ENCODE measurements at places on chromosomes 3 and 15. TPM values are rescaled to one million over a fixed set of nuclear protein-coding genes. Genes with fewer than 3 reads are reported as not detected.

DNA sequence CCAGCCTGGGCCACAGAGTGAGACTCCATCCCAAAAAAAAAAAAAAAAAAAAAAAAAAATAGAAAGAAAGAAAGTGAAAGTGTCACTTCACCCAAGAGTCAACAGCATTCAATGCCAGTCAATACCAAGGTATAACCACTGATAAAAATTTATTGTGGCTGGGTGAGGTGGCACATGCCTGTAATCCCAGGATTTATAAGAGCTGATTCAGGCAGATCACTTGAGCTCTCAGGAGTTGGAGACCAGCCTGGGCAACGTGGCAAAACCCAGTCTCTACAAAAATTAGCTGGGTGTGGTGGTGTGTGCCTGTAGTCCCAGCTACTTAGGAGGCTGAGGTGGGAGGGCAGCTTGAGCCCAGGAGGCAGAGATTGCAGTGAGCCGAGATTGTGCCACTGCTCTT lies 46.5 kb upstream of the PIK3CB start:
- H3K27ac ChIP-seq = no peak overlapping the region
- H3K4me1 ChIP-seq = no peaks in the 10 kb centered on the region
- no peak for DNase-seq
- H3K27me3 ChIP-seq = no peaks in the 10 kb centered on the region

GRCh38 chr3:127444761-127445160 lies 145.8 kb downstream of the TPRA1 start:
- no peaks in the 10 kb centered on the region for H3K4me1 ChIP-seq
- no peak overlapping the region for H3K4me3 ChIP-seq
- DNase-seq = no peak
- no peaks in the 10 kb centered on the region for H3K27me3 ChIP-seq
- no peak overlapping the region for H3K27ac ChIP-seq
- H3K36me3 ChIP-seq = no peaks in the 10 kb centered on the region

GRCh38 chr3:57281715-57282114 lies 10.8 kb downstream of the ASB14 start:
- H3K36me3 ChIP-seq = no peaks in the 10 kb centered on the region
- no peaks in the 10 kb centered on the region for H3K4me1 ChIP-seq
- H3K27ac ChIP-seq = no peak overlapping the region
- DNase-seq = no peak
- no peaks in the 10 kb centered on the region for H3K27me3 ChIP-seq

DNA sequence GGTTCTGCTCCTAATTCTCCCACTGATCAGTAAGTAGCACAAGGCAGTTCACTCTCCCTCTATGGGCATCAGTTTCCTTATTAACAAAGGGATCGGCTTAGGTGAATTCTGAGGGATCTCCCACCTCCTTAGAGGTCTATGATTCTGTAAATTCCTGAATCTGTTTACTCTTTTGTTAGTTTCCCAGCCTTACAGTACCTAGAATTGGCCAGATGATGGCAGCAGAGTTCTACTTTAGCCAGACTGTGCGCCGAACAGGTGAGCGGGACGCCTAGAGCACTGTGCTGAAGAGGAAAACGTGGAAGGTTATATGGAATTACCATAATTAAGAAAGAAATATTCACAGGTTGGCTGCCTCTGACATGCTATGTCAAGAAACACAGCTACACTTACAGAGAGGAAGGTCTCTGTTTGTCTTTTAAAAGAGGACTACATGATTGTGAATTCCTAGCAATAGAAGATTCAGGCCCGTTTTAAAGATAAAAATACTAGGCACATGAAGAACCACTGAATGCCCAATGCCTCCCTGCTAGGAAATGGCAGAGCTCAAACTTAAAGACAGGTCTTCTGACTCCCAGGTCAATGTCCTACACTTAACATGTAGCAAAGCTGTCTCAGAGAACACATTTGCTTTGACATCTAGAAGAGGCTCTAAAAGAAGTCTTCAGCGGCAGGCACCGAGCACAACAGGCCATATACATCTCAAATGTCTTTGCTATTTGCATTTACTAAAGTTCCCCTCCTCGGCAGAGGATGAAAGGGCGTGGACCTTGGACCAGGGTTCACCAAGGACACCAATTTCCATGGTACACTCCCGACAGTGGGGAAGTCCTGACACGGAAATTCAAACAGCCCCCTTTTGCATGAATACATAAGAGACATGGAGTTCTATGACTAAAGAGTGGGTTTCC lies 259.9 kb downstream of the FGF12 start:
- no peak overlapping the region for H3K27ac ChIP-seq
- H3K4me1 ChIP-seq = no peaks in the 10 kb centered on the region
- H3K4me3 ChIP-seq = no peak overlapping the region

DNA sequence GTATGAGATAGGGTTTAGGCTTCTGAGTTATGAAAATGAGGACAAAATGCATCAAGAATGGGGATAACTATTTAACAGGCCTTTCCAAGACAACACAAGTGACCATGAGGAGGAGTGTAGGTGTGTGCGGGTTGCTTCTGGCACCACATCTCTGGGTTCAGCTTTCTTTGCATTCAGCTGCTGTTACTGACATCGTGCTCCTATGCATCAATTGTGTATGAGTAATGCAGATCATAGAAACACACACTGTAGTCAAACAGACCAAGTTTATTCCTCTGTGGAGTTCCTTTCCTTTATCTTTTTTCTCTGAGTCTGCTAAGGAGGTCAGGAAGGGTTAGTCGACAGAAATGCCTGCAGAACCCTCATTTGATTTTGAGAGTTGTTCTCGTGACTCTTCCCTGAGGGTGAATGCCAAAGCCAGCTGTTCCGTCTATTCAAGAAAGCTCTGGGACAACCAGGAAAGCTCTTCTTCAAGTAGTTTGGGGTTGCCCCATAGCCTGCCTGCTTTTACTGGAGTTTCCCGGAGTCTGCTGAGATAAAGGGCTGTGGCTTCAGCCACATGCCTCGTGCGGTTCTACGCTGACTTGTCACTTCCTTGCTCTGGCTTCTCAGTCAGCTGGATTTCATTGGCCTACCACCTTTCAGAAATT lies 136.7 kb upstream of the TLE3 start:
- no peak overlapping the region for H3K27ac ChIP-seq
- H3K27me3 ChIP-seq = no peaks in the 10 kb centered on the region
- DNase-seq = no peak
- H3K4me3 ChIP-seq = no peak overlapping the region
- H3K4me1 ChIP-seq = no peaks in the 10 kb centered on the region
- no peaks in the 10 kb centered on the region for H3K36me3 ChIP-seq

- H3K27ac ChIP-seq = no peak overlapping the region
- H3K36me3 ChIP-seq = no peaks in the 10 kb centered on the region
- no peaks in the 10 kb centered on the region for H3K27me3 ChIP-seq
- H3K4me3 ChIP-seq = no peak overlapping the region
Observed at GRCh38 chr3:142355692-142356091, 92.1 kb downstream of the XRN1 start.

DNA sequence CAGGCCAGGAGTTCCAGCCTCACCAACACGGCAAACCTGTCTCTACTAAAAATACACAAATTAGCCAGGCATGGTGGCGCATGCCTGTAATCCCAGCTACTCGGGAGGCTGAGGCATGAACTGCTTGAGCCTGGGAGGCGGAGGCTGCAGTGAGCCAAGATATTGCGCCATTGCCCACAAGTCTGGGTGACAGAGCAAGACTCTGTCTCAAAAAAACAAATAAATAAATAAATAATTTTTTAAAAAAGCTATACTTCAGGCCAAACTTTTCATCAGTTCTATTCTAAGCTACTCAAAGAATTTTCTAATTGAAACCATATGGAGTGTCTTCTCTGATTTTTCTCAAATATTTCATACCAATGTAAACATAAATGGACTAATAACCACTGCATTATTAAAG lies 43.5 kb downstream of the PHC3 start:
- no peaks in the 10 kb centered on the region for H3K4me1 ChIP-seq
- H3K27ac ChIP-seq = no peak overlapping the region
- no peaks in the 10 kb centered on the region for H3K27me3 ChIP-seq

GRCh38 chr15:70200511-70201424 lies 103.1 kb upstream of the TLE3 start:
- no peak for DNase-seq
- no peaks in the 10 kb centered on the region for H3K36me3 ChIP-seq
- H3K27me3 ChIP-seq = no peaks in the 10 kb centered on the region
- H3K4me1 ChIP-seq = peaks cover 17% of the 10 kb centered on the region
- H3K4me3 ChIP-seq = no peak overlapping the region

- no peaks in the 10 kb centered on the region for H3K27me3 ChIP-seq
- no peaks in the 10 kb centered on the region for H3K36me3 ChIP-seq
- H3K27ac ChIP-seq = peak overlapping the region; percentile 50
- no peak overlapping the region for H3K4me3 ChIP-seq
- H3K4me1 ChIP-seq = peaks cover 8% of the 10 kb centered on the region
Observed at GRCh38 chr15:90062462-90062932, 39.8 kb downstream of the IDH2 start.

GRCh38 chr3:151561878-151562277 lies 101.0 kb upstream of the IGSF10 start:
- 0 out of 2 replicates have a peak, but pooled peaks cover 2% of the 10 kb centered on the region for H3K4me1 ChIP-seq
- H3K36me3 ChIP-seq = no peaks in the 10 kb centered on the region
- no peak overlapping the region for H3K4me3 ChIP-seq
- no peak overlapping the region for H3K27ac ChIP-seq
- DNase-seq = no peak
- H3K27me3 ChIP-seq = no peaks in the 10 kb centered on the region

DNA sequence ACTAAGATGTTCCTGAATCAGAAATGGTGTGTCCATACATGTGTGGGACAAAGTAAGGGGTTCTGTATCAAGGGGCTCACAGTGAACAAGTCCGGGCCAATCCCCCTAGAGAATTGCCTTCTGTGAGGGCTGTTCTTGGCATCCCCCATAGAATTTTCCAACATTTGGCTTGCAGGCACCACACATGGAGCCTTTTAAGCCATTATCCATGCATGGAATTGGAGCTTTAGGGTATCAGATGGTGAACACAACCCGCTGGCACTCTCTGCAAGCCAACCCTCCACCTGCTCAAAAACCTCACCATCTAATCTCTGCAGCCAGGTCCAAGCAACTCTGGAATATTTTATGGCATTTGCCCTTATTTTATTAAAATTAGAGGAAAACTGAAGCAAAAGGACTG lies 278.7 kb downstream of the ERC2 start:
- no peak overlapping the region for H3K27ac ChIP-seq
- 0 out of 2 replicates have a peak, but pooled peaks cover 2% of the 10 kb centered on the region for H3K27me3 ChIP-seq
- H3K36me3 ChIP-seq = no peaks in the 10 kb centered on the region
- no peaks in the 10 kb centered on the region for H3K4me1 ChIP-seq
- no peak overlapping the region for H3K4me3 ChIP-seq

GRCh38 chr15:47349179-47349578 lies 368.1 kb upstream of the SEMA6D start:
- no peak overlapping the region for H3K27ac ChIP-seq
- H3K36me3 ChIP-seq = no peaks in the 10 kb centered on the region
- no peak for DNase-seq
- H3K4me1 ChIP-seq = no peaks in the 10 kb centered on the region
- H3K4me3 ChIP-seq = no peak overlapping the region

DNA sequence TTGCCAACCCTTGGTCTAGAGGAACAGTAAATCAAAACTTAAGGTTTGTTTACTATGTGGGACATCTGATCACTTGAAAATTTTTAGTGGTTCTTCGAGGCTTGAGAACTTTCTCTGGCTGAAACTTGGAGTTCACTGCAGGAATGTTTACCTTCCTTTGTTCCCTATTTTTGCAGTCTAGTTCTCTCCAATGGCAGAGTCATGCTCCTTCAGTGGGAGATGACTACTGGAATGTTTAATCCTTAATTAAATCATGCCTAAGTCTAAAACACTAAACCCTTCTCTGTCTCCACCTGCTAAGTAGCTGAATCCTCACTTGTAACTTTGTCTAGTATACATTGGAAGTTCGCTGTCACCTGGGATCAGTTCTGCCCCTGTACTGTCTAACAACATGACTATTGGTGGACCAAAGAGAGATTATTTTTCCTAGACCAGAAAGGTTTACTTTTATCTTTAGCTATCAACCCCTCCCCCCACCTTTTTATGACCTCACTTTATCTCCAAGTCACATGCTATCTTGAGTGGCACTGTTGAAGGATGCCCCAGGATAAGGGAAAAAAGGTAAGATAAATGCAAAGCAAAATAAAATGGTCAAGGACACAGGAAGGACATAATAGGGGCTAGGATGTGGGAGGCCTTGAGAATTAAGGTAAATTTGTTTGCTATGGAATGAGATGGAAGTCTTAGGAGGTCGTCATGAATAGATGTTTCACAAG lies 1.2 kb upstream of the ZNF609 start:
- H3K4me3 ChIP-seq = no peak overlapping the region
- H3K27me3 ChIP-seq = no peaks in the 10 kb centered on the region
- DNase-seq = no peak
- H3K4me1 ChIP-seq = peaks cover 13% of the 10 kb centered on the region

GRCh38 chr3:190566043-190566933 lies 52.4 kb downstream of the IL1RAP start:
- H3K4me1 ChIP-seq = no peaks in the 10 kb centered on the region
- no peak for DNase-seq
- H3K27me3 ChIP-seq = no peaks in the 10 kb centered on the region

- no peak overlapping the region for H3K27ac ChIP-seq
- DNase-seq = no peak
- H3K4me3 ChIP-seq = no peak overlapping the region
- H3K36me3 ChIP-seq = no peaks in the 10 kb centered on the region
- H3K4me1 ChIP-seq = no peaks in the 10 kb centered on the region
- no peaks in the 10 kb centered on the region for H3K27me3 ChIP-seq
Observed at GRCh38 chr3:65844370-65844769, 194.3 kb downstream of the MAGI1 start.

GRCh38 chr15:33126559-33127290 lies 67.8 kb downstream of the FMN1 start:
- H3K4me1 ChIP-seq = no peaks in the 10 kb centered on the region
- no peak overlapping the region for H3K4me3 ChIP-seq
- H3K27ac ChIP-seq = no peak overlapping the region
- H3K27me3 ChIP-seq = no peaks in the 10 kb centered on the region
- no peaks in the 10 kb centered on the region for H3K36me3 ChIP-seq

DNA sequence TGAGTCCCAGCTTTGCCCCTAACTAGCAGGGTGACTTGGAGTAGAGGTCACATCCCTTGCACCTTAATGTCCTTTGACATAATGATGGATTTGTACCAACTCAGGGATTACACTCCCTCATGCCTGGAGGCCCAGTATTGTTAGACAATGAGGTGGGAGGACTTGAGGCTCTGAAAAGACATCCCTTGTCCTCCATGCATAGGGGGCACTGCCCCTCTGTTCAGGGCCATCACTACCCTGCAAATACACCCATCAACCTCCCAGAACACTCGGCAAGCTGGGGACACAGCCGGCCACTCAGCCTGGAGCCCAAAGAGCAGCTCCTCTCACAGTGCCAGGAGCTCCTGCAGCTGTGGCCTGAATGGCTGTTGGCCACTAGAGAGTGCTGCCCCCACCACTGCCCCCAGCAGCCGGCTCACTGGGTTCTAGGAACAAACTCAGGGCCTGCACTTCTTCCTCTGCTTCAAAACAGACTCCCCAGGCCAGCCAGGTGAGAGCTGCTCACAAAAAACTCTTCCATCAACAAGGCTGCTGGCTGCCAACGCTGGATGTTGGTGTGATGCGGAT lies 90.2 kb downstream of the GABRB3 start:
- H3K27ac ChIP-seq = no peak overlapping the region
- H3K4me3 ChIP-seq = no peak overlapping the region
- H3K36me3 ChIP-seq = no peaks in the 10 kb centered on the region
- H3K4me1 ChIP-seq = no peaks in the 10 kb centered on the region

KBTBD13 gene
- total RNA-seq = not detected

ANKRD34C gene
- total RNA-seq = not detected

GRK7 gene
- total RNA-seq = not detected

IQCF5 gene
- total RNA-seq = not detected

CD200 gene
- 50.2 TPM for total RNA-seq

MAGI1 gene
- total RNA-seq = 77.9 TPM

MOBP gene
- total RNA-seq = 0.10 TPM

Measured in H1 (cell line).